ENCODE measurements at places on chromosomes 4 and X.
A peak's percentile ranks its signal among the peaks of the same experiment; 100 is the strongest.

- no peak for DNase-seq
Observed at GRCh38 chr4:94979621-94980020, 221.9 kb downstream of the BMPR1B start.

DNA sequence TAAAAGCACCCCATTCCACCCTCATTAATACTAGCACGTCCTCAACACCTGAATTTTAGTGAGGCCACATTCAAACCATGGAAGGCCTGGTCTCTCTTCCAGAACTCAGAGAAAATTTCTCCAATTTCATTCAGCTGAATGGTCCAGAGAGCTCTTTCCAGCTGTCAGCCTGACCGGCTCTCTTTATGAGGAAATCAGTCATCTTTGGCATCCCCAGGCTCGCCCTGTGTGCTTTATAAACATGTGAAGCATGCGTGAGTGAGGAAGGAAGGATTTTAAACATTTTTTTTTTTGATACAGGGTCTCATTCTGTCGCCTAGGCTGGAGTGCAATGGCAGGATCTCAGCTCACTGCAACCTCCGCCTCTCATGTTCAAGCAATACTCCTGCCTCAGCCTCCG, 1812.9 kb upstream of the TENM3 start:
- no peak for DNase-seq

DNA sequence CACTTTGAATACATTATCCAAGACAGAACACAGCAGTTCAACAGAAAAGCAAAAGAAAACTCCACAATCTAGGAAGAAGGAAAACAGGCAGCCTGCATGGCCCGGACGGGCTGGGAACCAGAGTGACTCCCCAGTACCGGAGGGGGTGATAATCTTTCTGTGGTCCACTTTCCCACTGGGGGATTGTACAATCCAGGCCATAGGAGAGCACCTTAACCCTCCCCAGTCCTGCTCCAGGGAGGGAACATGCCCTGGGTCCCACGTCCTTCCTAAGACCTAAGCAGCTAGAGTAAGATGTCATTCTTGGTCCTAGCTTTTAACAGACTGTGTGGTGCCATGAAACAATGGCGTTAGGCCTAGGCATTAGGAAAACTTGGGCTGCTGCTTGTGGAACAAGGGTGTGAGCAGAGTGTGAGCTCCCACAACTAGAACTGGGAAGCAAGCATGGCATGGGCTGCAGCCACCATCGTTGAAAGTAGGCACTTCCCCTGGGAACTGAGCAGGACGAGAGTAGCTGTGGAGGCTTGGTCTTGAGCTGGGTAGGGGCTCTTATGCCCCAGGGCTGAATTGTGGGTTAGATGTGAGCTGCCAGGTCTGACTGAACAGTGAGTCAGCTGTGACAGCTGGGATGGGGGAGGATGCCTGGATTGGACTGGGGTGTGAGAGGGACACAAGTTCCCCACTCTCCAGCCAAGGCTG, 42.4 kb downstream of the NAT8L start:
- DNase-seq: no peak

- no peak for DNase-seq
Observed at GRCh38 chr4:96593422-96593821, 753.5 kb downstream of the PDHA2 start.

DNA sequence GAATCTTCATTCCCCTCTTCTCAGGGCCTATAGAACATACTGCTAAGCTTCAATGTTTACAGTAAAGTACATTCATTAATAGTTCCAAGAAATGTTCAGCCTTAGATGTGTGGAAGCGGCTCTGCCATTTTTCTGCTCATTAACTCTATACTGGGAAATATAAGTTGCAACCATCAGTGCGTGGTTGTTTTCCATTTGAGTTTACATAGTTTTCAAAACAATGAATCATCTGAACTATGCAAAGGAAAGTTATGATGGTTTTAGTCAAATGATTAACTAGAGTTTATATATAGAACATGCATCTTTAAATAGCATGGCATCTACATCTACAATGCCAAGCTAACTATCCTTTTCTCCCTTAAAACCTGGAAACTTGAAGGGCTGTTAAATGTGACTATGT, 29.6 kb downstream of the LEF1 start:
- no peak for DNase-seq

DNA sequence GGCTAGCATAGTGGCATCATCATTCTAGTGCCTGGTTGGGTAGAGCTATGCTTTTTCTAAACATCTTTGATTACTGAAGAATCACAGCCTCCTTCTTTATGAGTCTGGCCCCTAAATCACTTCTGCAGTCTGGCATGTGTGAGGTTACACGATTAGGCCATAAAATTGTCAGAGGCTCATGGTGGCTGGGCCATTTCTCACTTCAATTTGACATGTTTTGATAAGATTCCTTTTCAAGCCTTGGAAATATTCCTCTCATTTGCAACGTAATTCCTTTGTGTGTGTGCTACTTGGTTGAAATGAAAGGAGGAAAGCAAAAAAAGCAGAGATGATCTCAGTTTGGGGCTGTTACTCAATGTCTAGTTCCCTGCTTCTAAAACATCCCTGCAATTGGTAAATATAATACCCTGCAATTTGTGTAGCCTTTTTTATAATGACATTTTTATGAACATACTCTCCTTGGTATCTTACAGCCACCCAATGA, 6.2 kb downstream of the CCKAR start:
- no peak for DNase-seq

DNA sequence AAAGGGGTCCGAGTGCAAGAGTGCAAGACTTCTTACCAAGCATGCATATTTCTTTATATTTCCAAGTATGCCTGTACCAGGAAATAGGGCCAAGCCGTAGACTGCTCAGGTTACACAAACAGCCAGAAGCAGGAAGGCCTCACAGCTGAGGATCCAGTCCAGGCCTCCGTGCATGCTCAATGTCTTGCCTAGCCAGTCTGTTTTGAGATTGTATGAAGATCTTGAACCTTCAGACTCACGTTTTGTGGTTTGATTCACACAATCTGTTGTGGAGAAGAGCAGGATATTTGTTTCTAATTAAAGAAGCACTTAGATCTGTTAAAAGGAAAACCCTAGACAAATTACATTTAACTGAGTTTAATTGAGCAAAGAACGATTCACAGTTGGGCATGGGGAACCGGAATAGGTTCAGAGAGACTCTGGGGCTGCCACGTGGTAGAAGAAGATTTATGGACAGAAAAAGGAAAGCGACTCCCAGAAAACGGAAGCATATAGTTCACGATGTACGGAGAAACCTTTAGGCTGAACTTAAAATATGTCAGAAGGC, 1.2 kb downstream of the MGST2 start:
- peak; percentile 59 for DNase-seq

DNA sequence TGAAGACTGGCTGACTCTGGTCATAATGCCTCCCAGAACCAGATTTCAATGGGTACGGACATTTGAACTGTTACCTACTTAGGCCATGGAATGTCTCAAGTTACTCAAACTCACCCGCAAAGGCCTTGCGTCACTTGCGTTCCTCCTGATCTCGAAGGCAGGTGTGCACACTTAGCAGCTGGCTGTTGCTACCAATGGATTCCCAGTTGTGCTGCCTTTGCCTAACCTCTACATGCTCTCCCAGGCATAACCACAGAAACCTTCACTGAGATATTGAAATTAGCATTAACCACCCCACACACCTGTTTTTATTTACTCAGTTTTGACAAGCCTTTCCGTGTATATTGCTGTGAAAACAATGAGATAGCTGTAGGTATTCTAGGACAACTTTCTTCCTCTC, 2.8 kb downstream of the ERVMER34-1 start:
- peak; percentile 2 for DNase-seq

- no peak for DNase-seq
Observed at GRCh38 chrX:25131055-25131454, 115.3 kb upstream of the ARX start.

DNA sequence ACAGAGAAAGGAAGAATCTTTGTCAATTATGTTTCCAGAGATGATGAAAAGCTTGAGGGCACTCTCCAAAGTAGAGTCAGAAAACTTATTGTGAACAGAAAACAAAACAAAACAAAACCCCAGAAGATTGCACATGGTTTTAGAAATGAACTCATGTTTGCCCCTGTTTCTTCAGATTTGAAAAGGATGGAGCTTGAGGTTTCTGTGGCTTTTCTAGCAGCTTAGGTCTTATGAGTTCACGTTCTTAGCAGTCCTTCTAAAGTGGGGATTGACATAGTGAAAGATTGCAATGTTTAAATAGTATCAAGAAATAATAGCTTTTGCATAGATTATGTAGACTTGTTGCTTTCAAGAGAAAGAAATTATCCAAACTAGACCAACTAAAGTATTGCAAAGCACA, 421.8 kb downstream of the GBA3 start:
- no peak for DNase-seq

- no peak for DNase-seq
Observed at GRCh38 chrX:21702725-21703124, 44.6 kb upstream of the KLHL34 start.
